ENCODE measurements at places on chromosomes 4 and X.

DNA sequence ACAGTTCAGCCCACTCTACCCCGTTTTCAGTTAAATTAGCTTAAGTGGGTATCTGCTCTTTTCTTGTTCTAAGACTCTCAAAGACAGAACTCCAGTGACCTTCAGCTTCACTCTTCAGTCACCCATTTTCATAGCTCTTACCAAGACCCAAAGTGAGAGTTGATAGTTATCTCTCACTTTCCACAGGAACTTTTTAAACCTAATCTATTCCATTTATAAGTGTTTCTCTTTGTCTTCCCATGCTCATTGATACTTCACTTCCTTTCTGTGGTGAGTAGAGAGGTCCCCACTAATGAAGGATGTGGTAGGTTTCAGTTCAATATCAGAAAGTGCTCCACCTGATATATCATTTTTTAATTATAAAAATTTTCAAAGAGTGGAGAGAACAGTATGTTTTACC, 33.4 kb downstream of the COX18 start:
- no peak for DNase-seq

DNA sequence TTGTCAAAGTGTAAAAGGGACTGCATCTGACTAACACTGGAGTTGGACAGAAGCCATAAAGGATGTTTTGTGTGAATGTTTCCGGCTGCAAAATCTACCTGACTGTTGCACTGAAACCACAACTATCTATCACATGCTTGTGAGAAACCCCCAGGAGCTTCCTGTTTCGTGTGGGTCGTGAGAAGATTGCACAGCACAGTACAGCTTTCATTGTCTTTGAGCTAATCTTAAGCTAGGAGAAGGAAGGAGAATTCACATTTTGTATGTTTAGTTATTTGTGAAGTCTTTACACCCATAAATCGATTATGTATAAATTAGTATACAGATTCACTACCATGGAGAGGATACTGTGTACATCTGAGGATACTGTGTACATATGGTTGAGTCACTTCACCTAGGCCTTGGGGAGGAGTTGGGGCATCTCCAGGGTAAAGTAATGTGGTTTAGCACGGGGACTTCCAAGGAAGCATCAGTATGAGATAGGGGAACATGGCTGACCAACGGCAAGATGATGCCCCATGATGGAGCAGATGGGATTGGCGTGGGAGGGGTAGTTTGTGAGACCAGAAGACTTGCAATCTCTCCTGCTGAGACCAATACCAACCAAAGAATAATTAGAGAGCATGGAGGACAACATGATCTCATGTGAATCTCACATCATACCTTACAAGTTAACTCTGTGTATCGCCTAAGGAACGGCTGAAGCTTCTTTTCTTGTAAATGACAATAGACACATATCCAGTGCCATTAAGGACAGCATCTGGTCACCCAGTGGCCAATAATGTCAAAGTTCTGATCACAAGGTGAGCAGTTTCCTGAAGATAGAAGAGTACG, 43.1 kb upstream of the FAM9C start:
- DNase-seq: no peak

DNA sequence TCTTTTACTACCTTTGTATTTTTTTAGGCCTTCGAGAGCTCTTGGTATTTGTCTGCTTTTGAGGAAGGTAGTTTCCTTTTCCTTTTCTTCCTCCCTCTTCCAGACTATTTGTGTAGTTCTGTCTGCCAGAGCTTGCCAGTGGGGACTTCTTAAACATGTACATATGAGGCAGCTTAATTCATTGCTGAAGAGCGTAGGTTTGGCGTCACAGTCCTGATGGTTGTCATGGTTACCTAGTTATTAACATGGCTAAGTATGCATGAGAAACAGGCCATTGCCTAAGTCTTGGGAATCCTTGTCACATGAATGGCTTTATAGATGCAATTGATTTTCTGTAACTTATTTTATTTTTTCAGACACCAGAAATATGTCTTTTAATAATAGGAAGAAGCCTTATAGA, 48.5 kb upstream of the ARMCX2 start:
- no peak for DNase-seq

DNA sequence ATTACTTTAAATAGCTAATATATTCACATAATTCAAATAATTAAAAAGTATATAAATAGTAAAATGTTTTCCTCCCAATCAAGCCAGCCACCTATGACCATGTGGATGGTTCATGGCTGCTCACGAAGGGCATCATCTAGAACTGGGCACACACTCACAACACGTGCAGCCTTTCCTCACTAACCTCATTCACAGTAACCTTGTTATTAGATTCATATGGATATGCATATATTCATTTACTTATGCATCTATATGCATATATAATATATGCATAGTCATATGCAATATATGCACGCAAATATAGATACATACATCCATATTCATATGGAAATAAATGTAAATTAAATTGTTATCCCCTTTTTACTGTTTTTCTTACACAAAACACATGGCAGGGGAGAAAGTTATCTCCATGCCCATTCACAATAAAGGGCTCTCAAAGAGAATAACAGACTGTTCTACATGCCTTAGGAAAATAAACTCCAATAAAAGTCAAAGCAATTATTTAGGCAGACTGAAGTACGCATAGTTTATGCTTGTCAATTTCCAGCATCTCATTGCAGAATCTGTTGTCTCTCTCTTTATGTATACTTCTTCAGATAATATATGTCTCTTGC, 163.9 kb upstream of the ADGRL3 start:
- no peak for DNase-seq

DNA sequence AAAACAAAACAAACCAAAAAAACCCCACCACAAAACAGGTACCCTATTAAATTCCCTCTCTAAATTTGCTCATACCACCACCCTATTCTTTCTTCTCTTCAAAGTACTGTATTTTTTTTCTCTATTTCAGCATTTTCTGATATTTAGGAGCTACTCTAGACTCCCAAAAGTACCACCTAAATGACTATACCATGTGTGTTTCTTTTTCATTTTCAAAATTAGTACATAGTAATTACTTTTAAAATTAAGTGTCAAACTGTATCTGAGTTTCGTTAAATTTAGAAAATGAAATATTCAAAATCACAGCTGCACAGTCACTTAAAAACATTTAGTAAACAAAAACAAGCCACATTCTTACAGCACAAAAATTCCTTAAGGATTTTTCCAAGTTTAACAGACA, 161.7 kb downstream of the FBXW7 start:
- no peak for DNase-seq

- no peak for DNase-seq
Observed at GRCh38 chr4:139655116-139655515, 10.5 kb upstream of the MGST2 start.

- no peak for DNase-seq
Observed at GRCh38 chr4:1376391-1376840, 29.4 kb downstream of the UVSSA start.

- no peak for DNase-seq
Observed at GRCh38 chr4:76896614-76897535, 1.1 kb downstream of the SOWAHB start.

DNA sequence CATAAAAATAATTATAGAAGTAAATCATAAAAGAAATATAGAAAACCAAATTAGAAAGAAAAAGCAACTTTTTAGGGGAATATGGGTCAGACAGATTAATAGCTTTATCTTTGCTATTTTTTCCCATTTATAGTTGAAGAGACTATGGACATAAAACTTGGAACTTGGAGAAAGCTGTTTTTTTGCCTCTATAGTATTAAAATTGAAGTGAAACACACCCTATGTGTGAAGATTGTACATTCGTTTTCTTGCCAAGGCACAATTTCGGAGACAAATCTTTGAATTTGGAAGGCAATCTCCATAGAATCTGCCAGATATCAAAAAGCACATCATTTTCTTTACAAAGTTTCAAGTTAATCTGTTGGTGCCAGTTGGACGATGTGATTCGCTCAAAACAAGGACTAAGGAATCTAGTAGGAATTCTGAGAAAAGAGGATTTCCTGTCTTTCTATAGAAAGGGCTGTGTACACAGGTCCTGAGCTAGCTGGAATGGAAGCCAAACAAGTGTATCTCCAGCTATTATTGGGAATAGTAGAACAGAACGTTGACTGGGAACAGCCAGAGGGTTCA, 156.3 kb downstream of the SLC7A11 start:
- no peak for DNase-seq

GRCh38 chr4:77308843-77309242, 151.8 kb downstream of the CCNG2 start:
- no peak for DNase-seq

DNA sequence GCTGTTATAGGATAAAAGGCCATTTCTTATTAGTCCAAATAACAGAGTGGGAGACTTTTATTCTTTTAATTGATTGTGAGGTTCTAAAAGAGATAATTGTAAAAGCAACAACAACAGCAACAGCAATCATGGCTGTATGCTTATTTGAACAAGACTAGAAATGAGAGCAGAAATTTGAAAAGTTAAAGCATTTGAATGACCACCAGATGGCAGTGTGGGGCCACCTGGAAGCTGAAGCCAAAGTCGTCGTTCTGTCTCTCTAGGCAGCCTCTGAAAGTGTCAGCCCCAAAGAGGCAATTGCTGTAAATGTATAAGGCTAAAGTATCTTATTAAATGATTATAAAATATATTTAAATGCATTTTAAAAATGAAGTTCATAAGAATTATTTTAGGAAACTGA, 42.2 kb downstream of the SH2D1A start:
- no peak for DNase-seq

DNA sequence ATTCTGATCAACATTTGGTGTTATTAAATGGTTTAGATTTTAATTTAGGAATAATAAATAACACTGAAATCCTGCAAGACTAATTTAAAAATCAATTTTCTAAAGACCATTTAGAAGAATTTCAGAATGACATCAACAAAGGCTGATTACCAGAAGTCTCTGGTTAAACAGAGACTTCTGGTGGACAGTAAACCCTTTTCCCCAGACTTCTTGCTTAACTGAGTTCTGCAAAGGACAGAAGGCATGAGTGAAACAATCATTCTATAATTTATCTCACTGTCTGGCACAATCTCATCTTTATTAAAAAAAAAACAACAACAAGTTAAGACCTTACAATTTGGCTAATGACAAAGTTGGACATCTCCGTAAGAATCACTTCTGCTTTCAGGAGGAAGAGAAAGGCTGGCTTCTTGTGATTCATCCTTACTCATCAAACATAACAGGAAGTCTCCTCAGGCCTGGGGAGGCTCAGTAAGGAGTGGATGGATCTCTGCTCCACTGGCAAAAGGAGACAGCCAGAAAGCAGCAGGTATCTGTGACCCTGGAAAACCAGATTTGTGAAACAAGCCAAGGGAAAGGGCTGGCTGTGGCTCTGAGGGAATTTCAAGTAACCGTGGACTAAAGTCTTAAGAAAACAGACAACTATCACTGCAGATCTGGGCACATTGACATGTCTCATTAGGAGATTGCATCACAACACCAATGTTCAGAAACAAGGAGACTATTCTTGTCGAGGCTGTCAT, 908 bp upstream of the TLR6 start:
- peak; percentile 30 for DNase-seq

DNA sequence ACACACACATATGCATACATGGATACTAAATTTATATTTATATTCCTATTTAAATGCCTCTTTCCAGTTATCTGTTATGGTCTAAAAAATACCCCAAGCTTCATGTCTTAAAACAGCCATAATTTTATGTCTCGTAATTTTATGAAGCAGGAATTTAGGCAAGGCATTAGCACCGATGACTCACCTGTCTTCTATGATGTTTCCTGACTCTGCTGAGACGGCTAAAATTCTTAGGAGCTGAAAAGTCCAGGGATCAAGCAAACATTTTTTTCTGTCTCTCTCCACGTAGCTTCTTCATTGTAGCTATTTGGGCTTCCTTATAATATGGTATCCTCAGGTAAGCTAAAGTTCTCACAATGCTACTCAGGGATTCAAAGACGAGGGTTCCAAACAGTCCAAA, 930.3 kb downstream of the STIM2 start:
- no peak for DNase-seq

DNA sequence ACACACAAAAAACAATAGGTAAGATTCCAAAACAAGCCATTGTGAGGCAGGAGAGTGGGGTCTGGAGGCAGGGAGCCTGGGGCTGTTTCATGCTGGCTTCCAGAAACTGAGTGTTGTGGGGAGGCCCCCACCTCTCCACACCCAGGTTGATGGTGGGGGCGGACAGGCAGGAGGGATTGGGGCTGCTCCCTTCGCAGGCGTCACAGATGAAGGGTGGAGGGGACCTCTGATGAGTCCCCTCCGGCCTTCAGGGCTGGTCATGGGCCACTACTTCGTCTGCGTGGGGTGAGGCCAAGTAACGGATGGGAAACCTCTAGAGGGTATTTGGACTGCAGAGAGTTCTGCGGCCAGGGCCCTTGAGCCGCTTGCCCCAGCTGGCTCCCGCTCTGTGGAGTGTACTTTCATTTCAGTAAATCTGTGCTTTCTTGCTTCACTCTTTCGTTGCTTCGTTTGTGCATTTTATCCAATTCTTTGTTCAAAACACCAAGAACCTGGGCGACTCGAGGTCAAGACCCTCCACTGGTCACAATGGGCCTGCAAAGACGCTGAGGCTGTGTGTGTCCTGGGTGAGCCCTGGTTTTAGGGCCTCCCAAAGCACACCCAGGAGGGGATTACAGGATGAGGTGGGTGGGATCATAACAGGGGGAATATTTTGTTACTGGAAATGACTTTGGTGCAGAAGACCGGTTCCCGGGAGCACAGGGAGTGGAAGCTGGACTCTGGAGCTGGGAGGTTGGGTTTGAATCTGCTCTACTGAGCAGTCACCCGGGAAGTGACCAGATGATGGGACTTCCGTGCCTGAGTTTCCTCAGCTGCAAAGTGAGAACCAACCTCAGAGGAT, 83.7 kb upstream of the ADRA2C start:
- DNase-seq: no peak

- no peak for DNase-seq
Observed at GRCh38 chrX:421646-422391, 35.1 kb upstream of the PPP2R3B start.

- no peak for DNase-seq
Observed at GRCh38 chrX:131901546-131901945, 121.6 kb upstream of the STK26 start.

DNA sequence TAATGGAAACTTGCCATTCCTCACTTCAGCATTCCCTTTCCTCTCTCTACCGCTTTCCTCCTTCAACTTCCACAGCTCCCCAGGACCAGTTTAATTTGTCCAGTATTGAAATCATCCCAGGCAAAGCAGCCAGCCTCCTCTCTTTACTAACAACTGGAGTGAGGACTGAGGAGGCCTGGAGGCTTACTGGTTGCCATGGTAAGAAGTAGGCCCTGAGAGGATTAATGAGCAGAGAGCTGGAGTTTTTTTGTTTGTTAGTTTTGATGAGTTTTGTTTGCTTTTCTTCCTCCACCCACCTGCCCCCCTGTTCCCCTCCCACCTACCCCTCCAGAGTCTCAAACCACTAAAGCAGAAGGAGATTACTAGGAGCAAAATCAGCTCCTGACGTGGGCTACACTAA, 29.5 kb upstream of the PLP1 start:
- DNase-seq: no peak
